GM10248 (cell line): ENCODE measurements at places on chromosomes 6 and 20.
A peak's percentile ranks its signal among the peaks of the same experiment; 100 is the strongest.

DNA sequence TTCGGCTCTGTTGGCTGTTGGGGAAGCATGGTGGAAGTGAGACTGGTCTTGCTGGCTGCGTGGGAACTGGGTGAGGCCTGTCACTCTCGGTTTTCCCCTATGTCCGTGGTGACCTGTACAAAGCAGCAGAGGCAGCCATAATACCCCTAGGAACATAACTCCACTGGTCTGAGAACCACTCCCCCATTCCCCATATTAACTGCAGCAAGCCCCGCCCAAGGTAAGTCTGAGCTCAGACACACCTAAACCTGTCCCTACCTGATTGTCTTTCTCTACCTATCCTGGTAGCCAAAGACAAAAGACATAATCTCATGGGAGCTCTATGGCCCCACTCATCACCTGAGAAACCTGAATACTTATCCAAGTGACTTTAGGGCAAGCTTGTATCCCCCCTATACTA, 156.3 kb upstream of the PHACTR1 start:
- no peak for DNase-seq

DNA sequence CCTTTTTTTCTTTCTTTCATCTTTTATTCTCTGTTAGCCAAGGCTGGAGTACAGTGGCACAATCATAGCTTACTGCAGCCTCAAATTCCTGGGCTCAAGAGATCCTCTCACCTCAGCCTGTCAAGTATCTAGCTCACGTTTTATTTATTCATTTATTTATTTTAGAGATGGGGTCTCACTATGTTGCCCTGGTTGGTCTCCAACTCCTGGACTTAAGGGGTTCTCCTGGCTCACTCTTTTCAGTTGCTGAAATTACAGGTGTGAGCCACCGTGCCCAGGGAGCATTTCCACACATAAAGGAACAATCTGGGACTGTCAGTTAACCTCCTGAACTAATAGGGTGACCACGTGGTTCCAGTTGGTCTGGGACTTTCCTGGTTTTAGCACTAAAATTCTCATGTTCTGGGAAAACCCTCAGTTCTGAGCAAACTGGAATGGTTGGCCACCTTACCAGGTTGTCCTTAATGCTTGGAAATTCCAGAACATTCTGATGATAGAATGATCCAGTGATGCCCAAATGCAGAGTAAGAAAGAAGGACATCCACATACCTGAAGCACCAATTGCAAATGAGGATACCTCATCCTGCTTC, 105.5 kb upstream of the ZNF217 start:
- DNase-seq: peak; percentile 12

DNA sequence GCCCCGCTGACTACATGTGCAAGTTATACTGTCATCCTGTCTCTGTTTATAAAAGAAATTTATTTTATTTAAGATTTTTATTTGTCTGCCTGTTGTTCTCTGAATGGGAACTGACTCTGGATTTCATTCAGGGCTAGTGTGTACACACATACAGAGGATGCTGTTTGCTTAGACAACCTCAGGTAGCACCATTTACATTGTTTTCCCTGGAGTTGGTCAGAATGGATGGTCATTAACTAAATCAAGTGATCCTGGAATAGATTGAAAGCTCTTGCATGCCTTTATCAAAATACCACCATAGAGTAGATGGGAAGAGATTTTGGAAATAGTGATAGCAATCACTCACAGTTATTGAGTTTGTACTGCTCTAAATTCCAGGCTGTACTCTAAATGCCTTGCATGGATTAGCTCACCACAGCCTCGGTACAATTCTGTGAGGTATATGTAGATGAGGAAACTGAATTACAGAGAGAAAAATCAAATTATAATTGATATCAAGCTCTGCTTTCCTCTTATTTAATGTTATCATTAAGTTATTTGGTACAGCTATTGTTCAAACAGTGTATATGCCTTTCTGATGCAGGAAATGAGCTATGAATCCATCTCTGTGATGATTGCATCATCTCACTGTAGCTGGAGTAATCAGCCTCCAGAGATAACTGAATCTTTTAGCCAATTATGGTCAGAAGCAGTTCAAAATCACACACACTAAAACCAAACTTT, 51.9 kb downstream of the RNF217 start:
- DNase-seq: no peak

GRCh38 chr6:140697585-140697984, 1323.1 kb upstream of the CITED2 start:
- DNase-seq: no peak

- DNase-seq: no peak
Observed at GRCh38 chr6:24540197-24540596, 45.4 kb downstream of the ALDH5A1 start.

GRCh38 chr6:166720856-166721255, 93.8 kb upstream of the RPS6KA2 start:
- no peak for DNase-seq

DNA sequence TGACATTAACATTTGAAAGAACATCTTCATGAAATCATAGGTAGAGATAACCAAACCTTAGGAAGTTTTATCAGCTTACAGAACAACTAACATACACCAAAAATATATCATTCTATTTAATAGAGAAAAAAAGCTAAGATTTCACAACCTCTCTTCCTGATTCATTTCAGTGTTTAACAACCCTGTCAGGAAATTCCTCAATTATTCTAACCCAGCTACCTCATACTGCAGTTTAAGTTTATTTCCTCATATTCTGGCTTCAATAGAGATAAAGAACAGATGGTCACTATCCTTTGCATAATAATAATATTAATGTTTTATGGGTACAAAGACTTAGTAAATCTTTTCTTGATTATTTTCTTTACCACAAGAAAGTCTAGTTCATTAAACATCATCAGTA, 112.9 kb upstream of the HSF2 start:
- no peak for DNase-seq

DNA sequence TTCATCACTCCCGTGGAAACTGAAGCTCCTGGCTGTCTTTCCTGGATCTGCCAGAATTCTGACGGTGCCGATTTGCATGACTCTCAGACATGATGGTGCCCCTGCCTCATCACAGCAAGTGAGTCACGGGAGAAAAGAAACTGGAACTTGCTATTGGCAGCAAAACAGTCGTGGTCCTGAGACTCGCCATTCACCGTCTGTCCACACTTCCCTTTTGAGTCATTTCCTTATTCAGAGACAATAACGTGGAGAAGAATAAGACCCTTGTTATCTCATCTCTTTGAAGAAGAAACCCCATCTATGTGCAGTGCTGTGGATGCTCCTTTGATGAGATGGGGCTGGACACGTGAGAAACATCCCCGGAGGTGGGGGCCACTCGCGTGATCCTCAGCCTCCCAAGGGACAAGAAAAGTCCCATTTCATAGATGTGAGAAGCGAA, 4.2 kb downstream of the GPR31 start:
- DNase-seq: peak; percentile 75

GRCh38 chr6:107083047-107083768, 32.1 kb downstream of the BEND3 start:
- no peak for DNase-seq

GRCh38 chr6:70079241-70079640, 212.9 kb downstream of the COL19A1 start:
- no peak for DNase-seq

DNA sequence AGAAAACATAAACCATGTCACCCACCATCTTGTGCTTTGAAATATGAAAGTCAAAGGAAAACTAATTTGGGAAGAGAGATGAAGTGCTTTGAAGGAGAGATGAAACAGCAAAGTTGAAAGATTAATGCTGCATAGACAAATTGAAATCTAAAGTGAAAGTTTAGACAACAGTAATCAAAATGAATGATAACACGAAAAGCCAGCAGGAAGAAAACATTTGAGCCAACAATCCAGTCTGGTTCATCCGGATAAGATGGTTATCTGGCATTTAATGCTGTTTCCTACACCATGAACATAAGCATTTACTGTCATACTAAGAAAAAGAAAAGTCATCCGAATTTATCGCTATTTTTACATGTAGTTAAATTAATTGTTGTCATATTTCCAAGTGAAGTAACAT, 595 bp downstream of the HAO1 start:
- no peak for DNase-seq

GRCh38 chr6:15921243-15921642, 207.6 kb upstream of the MYLIP start:
- no peak for DNase-seq

GRCh38 chr20:35503841-35504561, 25.5 kb downstream of the C20orf173 start:
- no peak for DNase-seq

GRCh38 chr6:16224409-16224808, 14.0 kb upstream of the GMPR start:
- no peak for DNase-seq

DNA sequence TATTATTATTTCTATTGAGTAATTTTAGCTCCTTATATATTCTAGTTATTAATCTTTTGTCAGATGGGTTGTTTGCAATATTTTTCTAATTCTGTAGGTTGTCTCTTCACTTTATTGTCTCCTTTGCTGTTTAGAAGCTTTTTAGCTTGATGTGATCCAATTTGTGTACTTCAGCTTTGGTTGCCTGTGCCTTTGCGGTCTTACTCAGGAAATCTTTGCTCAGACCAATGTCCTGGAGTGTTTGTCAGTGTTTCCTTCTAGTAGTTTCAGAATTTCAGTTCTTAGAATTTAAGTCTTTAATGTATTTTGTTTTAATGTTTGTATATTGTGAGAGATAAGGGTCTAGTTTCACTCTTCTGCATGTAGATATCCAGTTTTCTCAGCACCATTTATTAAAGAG, 916.0 kb upstream of the EYS start:
- DNase-seq: no peak

DNA sequence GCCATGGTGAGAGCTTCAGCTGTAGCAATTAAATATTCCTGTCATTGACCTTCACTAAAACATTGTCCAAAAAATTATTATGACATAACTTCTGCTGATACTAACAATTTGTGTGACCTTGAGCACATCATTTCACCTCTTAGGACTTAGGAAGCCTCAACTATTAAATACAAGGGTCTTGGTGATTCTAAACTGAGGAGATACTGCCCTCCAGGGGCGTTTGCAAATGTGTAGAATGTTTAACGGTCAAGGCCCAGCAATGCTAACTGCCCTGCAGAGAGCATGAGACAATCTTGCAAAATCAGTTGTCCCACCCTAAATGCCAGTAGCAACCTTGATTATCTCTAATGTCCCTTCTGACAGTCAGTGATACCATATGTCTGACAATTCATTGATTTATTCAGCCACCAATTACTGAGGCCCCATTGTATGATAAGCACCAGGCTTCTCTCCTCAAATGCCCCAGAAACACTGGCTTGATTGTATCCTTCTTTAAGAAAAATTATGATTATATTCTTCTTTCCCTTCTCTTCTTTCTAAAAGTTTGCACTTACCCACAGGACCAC, 284.1 kb upstream of the PLN start:
- no peak for DNase-seq

GRCh38 chr6:121680058-121680457, 244.6 kb downstream of the GJA1 start:
- no peak for DNase-seq

GRCh38 chr6:17501442-17501841, 98.7 kb upstream of the FAM8A1 start:
- no peak for DNase-seq

- DNase-seq: no peak
Observed at GRCh38 chr6:128686084-128686483, 165.7 kb upstream of the PTPRK start.

- DNase-seq: no peak
Observed at GRCh38 chr6:72324591-72324990, 297.3 kb upstream of the KCNQ5 start.

DNA sequence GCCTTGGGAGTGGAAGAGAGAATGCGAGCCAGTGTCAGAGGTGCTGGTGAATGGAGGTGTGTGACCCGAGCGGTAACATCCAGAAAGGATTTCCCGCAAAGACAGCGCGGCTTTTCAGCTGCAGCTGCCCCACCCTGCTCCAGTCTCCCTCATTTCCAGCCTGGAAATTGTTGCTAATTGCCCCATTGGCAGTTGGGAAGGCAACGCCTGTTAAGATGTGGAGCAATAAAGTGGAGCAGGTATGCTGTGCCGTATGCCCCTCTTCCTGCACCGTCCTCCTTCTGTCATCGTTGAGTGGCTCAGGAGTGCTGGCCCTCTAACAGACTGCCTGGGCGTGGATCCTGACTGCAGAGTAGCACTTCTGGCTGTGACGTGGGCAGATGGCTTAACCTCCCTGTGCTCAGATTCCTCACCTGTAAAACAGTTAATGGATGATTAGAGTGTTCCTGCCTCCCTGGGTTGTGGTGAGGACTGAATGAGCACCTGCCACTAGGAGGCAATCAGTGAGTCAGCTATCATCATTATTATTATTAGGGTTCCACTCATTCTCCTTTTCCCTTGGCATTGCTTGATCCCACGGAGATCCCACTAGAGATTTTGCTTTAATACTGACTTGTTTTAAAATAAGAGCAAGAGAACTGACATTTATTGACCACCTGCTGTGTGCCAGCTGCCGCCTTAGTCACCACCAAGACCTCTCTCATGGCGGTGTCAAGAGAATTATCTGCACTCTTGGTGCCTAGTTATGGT, 11.7 kb downstream of the ARFGEF2 start:
- DNase-seq: no peak

GRCh38 chr20:56359212-56360132, 698 bp downstream of the FAM210B start:
- peak; percentile 34 for DNase-seq

DNA sequence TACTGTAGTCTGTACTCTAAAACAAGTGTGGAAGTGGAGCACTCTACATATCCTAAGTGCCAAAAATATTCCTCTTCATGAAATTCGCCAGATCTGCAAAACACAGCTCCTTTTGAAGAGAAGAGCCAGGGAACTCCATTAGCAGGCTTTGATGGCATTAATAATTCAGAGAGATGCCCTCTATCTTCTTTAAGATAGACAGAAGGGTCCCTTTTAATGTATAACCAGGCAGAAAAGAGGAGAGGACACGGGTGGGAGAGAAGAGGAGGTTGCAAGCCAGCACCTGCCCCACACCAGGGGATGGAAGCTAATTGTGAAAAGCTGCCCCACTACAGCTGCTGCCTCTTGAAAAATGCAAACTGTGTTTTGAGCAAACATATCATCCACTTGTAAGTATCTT, 3.7 kb upstream of the RFPL4B start:
- DNase-seq: no peak

DNA sequence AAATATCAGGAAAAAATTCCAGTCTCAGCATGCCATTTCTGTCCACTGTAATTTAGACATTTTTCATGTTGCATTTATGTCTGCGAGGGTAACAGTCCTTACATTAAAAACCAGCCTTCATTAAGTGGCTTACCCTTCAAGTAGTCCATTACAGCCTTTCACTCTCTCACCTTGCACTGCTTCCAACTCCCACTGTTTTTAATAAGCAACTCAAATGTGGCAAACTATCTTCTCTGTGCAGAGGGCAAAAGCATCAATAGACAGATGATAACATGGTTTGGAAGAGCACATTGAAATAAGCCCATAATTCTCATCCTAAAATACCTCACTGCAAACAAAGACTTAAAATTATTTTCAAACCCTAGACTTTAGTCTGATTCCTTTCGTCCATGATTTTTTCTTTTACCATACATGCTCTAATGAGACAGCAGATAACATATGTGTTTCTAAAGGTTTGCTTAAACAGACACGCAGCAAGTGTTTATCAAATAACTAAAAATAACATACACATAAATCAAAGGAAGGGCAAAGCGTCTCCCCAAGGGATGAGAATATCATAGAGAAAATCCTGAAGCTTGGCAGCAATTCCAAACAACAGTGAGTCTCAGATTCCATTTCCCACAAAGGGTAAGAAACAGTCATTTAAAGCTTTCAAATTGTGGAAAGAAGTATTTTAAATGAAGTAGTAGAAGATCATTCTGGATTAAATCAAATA, 130.4 kb downstream of the PTPRK start:
- no peak for DNase-seq

GRCh38 chr20:40771308-40771610, 82.2 kb upstream of the MAFB start:
- no peak for DNase-seq

GRCh38 chr20:24952376-24953208, 3.5 kb downstream of the CST7 start:
- no peak for DNase-seq
